Foreskin melanocyte (primary cell): ENCODE measurements at places on chromosomes 6 and 20.

DNA sequence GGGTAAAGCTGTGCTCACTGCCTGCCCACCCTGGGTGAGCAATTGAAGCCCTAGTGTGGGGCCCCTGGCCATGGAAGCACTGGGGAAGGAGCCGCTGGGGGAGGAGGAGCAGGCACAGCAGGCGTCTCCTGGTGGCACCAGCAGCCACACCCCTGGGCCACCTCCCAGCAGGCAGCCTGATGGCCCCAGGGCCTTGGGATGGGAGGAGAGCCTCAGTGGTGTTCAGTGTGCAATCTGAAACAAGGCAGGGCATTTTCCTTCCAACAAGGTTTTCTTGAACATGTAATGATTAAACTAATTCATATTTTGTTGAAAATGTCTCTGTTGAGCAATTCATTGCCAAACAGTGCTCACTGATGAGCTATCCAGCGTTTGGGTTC, 151.0 kb downstream of the ZDHHC14 start:
- no peak for DNase-seq

DNA sequence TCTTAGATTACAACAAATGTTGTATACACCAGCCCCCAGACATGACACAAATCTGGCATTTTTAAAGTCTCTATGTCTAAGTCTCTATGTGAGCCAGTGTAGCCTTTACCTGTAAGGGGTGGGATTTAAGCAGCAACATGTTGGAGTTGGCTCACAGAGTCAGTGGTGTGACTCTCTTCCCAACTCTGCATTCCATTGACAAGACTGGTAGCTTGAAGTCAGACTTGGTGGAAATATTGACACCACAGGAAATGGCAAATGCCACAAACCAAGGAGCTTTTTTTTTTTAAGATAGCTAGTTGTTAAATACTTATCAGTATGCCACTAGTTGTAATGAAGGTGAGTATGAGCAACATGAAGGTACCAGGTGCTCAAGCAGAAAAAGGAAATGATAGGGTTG, 103.1 kb upstream of the SMLR1 start:
- DNase-seq, result no peak

DNA sequence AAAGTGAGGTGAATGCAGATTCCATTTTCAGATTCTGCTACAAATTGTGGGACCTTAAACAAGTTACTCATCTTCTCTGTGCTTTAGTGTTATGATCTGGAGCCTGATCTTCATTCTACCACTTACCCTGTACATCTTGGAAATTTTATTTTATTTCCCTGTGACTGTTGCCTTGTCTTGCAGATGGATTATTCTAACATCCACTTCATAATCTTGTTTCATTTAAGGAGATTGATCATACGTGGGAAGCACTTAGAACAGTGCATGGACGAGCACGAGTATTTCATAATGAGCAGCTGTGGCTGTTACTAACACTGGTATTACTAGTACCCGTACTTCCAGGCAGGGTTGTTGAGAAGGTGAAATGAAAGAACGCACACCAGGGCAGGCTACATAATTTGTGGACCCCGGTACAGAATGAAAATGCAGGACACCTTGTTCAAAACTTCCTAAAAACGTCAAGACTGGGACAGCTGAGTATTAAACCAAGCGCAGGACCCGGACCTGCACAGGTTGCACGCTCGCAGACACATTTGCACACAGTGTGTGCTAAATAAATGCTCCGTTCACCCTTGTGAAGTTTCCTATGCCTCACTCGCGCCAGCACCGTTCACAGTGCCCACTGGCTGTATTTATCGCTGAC, 535 bp upstream of the CCDC170 start:
- DNase-seq, result no peak

DNA sequence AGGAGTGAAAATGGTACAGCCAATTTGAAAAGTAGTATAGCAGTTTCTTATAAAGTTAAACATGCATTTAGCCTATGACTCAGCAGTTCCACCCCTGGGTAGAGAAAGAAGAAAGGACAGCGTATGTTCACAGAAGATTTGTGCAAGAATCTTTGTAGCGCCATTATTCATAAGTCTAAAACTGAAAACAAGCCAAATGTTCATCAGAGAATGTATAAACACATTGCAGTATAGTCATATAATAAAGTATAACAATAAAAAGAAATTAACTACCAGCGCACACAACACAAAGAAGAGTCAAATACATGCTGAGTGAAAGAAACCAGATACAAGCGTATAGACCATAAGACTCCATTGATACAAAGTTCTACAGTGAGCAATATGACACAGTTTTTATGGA, 294.0 kb downstream of the SAMD5 start:
- DNase-seq, result no peak

DNA sequence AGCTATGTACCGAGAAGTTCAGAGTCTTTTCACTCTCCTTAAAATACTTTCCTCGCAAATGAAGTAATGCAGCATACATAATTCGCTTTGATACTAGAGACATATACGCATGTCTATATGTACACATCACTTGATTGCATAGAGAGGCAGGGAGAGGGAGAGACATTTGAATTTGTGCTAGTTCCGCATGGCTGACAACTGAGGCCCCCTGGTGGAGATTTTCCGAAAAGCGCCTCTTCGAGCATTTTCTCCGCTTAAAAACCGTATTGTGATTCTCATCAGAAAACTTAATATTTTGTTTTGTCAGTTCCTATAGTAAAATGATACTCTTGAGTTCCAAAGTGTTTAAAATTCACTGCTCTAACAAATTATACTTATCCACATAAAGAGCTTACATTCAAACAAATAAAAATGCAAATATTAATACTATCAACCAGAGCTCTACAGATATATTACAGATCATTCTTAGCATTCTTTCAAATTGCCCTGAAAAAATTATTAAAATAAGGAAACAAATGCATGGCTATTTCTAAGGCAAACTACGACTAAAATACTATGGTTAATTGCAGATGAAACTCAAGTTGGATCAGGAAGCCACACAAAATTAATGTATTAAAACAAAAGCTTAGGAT, 637 bp downstream of the MYLK4 start:
- no peak for DNase-seq
